ENCODE measurements at places on chromosomes 2 and 18.
A peak's percentile ranks its signal among the peaks of the same experiment; 100 is the strongest.

DNA sequence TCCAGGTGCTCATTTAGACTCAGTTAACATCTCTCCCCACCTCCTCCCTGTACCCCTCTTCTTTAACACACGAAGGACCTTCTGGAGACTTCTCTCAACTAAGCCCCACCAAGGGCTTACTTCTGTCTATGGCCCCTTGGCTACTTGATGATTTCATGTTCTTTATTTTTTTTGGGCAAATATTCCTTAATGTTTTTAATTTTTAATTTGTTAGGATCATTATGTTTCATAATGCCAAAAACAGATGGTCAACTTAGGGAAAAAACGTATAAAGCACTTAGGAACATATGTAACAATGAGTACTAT, 25.9 kb downstream of the IL37 start:
- DNase-seq: no peak

DNA sequence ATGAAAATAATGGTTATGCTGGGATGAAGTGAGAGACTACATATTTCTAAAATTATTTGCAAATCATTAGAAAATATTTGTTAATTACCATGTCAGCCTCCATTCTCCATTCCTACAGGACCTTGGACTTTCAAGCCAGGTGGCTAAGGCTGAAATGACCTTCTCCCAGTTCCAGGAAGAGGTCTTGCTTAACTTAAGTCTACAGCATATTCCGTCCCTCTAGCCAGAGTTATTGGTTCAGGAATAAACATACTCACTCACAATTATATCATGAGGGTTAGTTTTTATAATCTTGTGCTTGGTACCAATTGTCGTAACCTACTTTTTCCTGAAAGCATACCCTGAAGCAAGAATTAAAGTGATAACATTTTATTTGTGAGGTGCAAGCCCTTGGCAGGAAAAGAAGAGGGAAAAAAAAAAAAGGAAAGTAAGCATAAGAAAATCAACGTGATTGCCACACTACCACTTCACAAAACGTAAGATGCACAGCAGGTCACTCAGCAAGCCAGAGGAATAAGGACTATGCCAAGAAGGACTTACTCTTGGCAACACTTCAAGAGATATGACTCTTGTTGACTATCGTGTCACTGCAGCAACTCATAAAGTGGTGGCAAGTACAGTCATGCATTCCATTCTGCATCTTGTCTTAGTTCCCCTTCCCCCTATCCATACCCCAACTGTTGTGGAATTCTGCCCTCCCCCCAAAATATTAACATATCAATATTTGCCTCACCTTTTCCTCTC, 479.1 kb downstream of the MBD2 start:
- no peak for DNase-seq

DNA sequence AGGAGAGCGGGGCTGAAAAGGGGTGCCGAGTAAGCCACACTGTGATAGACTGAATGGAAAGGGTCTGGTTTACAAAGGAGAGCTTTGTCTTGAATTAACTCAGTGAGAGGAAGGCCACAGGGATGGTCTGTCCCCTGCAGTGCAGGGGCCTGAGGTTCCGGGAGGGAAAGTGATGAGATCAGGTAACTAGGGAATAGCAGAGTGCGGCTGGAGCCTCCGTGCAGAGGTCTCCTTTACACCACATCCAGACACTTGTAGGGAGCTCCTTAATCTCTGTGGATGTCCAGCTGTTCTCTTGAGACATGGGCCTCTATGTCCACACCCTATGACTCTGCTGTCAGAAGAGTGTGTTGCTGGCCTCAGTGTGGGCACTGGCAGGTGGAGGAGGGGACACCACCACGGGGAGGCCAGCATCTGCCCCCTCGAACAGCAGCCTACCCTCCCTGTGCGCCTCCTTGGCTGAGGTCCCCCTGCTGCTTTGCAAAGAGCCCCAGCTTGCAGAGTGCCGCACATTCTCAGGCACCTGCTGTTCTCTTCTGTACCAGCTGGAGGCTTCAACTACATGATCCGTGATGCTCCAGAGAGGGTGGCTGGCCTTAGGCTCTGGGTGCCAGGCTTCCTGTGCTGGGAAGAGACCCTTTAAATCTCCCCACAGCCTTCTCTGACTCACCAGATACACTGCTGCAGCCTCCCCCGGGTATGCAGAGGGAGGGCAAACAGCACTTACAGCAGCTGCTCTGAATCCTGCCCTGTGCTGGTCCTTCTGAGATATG, 25.9 kb downstream of the ENOSF1 start:
- no peak for DNase-seq

GRCh38 chr2:112784199-112785189, at the start of gene IL1A:
IL1A (minus strand) TSS chr2:112784493; CDS start chr2:112783770, 723 bp downstream.
- DNase-seq: peak; percentile 70

DNA sequence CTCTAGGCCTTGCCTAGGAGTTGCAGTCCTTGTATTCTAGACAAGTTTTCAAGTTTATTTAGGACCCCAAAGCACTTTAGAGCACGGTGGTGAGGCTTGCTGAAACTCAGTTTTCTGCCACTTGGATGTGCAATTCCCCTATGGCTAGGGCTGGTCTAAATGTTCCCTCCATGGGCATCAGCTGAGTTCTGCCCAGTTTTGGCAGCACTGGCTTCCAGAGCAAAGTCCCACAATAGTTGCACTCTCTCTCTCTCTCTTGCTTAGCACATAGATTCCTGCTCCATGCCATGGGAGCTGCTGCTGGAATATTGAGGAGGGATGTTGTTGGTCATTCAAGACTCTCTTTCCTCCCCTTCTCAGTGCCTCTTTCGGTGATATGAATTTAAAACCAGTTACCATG, 760.2 kb upstream of the SLC39A10 start:
- no peak for DNase-seq

DNA sequence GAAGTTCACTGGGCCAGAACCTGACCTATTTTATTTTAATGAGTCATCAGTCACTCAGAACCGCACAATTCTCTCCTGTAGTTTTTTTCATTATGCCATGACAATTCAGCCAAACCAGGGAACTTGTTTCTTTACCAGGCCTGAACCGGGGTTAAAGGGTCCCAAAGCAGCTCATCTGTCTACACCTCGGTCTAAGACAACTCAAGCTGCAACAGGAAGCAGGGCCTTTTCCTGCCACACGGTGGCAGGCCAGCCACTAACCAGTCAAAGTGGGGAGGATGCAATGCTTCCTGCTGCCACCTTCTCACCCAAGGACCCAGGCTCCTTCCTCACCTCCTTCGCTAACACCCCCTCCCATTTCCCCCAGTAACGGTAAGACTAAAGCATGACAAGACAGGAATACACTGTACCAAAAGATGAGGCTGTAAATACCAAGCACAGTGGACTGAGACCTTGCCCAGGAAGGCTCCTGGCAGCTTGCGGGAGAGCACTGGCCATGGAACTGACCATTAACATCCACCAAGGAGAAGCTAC, 56.7 kb upstream of the ACKR3 start:
- peak; percentile 58 for DNase-seq

GRCh38 chr2:231677632-231678104, 30.7 kb upstream of the PTMA start:
- DNase-seq: peak; percentile 81

GRCh38 chr2:190443778-190444481, 35.8 kb downstream of the MFSD6 start:
- peak; percentile 61 for DNase-seq

DNA sequence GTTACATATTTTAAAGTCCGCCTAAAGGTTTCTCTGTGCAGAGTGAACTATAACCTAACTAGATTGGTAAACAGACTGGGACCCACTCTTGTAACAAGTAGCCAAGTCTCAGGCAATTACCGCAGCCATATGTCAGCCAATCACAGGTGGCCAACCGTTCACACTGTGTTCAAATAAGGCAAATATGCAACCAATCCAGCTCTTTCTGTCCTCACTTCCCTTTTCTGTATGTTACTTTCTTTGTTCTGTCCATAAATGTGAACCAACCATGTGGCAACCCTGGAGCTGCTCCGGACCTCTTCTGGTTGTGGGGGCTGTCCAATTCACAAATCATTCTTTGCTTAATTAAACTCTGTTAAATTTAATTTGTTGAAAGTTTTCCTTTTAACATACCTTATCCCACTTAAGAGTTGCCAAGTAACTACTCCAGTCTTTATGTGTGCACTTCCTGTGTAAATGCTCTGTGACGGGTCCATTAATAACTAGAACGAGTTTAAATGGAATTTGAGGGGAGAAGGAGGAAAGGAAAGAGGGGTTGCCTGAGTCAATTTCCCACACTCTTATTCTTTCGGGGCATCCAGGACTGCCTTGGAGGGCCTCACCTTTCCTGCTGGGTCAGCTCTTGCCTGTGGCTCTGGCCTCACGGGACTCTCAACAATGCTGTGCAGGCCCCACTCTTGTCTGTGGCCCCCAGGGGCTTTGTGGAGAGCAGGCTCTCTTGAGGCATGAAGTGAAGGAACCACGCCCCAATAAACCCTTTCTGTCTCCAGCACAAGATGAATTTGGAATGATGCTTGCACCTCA, 6.6 kb upstream of the RPL37A start:
- no peak for DNase-seq

DNA sequence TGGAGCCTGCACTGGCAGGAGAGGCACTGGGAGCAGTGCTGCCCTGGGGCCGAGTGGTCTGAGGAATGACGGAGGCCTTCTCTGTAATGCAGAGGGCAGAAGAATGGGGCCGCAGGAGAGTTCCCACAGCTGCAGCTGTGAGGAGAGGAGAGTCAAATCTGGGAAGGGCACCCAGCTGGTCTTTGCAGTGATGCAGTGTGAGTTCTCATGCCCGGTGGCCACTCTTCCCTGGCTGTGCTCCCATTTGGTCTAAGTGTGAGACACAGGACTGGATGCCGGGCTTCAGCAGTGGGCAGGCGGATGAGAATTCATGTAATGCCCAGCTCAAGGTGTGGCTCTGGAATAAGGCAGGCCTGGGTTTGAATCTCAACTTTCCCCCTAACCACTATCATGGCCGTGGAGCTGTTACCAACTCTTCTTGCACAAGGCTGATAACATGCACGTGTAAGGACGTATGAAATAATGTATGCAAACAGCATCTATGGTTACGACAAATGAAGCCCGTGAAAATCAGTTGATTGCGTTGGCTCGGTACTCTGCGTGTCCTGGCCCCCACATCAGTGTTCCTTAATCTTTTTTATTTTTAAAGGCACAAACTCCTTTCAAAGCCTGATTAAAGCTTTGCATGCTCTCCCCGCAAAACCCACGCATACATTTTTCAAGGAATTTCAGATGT, 71.6 kb downstream of the ACKR3 start:
- DNase-seq: no peak

DNA sequence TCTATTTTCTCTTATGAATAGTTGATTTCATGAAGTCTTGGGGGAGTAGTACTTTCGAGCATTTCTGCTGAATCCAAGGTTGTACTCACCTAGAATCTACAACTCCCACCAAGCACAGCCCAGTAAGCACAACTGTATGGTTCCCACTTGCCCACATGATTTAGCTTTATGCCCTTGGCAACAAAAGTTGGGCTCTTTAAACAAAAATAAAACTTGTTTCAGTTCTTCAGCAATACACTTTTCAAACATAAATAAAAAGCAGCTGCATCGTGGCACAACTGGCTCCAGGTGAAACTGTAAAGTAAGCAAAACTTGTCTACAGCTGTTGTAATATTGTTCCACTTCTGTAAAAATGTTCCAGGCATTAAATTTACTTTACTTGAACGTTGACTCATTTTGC, 99.8 kb upstream of the FSIP2 start:
- DNase-seq: no peak

- no peak for DNase-seq
Observed at GRCh38 chr2:209690029-209690754, 81.4 kb upstream of the UNC80 start.

- DNase-seq: peak; percentile 46
Observed at GRCh38 chr2:239275847-239276831, 124.7 kb downstream of the HDAC4 start.

- DNase-seq: no peak
Observed at GRCh38 chr2:165373278-165374010, 96.1 kb upstream of the CSRNP3 start.

GRCh38 chr18:62976227-62976626, 260.9 kb downstream of the PHLPP1 start:
- no peak for DNase-seq

DNA sequence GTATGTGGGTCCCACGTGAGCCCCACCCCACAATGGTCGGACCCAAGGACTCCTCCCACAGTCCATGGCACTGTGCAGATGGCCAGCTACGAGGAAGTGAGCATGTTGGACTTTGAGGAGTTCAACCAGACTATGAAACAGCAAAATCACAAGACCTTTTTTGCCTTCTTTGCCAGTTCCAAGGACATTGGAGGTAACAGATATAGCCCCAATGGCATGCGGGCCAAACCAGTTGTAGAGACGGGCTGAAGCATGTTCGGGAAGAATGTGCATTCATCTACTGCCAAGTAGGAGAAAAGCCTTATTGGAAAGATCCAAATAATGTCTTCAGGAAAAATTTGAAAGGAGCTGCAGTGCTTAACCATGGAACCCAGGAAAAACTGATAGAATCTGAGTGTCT, 12.6 kb downstream of the DNER start:
- no peak for DNase-seq

DNA sequence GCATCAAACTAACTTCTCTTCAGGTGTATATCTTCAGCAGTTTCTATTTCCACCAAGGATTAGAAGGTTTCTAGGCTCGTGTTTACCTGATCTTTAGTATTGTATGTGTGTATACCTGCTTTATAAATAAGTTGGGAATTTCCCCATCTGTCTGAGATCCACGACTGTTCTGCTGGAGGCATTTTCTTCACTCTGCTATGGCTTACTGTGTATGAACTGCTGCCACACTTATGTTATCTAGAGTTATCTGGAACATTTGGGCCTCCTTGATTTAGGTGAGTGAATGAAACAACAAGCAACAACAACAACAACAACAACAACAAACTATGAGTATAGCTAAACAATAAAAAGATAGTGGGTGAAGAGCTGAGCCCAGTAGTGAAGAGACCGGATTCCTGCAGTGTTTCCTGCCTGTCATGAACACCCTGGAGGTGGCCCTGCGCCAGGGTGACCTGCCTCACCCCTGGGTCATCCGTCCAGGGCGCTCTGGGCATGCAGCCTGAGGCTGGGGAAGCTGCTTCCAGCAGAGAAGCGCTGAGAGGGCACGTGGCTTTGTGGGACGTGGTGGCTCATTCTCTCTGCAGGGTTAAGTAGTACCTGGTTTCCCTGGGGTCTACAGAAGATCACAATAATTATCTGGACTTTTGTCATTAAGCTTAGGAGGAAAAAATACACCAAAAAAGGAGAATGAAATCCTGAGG, 56.1 kb upstream of the GATA6 start:
- no peak for DNase-seq
